ENCODE measurements at places on chromosomes 2 and 18. TPM values are rescaled to one million over a fixed set of nuclear protein-coding genes. Genes with fewer than 3 reads are reported as not detected.
A peak's percentile ranks its signal among the peaks of the same experiment; 100 is the strongest.

GRCh38 chr2:133389569-133389968 is 178.7 kb downstream of the NCKAP5 start:
- DNase-seq: no peak

DNA sequence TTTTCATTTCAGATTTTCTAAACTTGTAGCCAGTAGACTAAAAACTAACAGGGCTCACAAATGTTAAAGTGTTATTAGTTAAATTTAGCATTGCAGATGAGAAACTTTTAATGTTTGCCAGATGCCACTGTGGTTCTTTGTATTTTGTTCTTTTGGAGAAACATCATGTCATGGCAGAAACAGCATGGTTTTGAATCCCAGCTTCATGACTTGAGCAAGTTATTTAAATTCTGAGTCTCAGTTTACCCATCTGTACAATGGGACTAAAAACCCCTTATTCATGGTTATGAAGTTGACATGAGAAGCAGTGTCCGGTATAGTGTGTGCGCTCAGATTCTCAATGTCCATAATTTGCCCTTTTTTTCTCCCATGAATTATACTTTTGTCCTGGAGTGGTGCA is 56.5 kb downstream of the MAPRE2 start:
- DNase-seq: no peak

The CD226 gene
- total RNA-seq: 0.99 TPM

- DNase-seq: no peak
Measured at GRCh38 chr2:25372405-25373268, 30.9 kb upstream of the DNMT3A start.

DNA sequence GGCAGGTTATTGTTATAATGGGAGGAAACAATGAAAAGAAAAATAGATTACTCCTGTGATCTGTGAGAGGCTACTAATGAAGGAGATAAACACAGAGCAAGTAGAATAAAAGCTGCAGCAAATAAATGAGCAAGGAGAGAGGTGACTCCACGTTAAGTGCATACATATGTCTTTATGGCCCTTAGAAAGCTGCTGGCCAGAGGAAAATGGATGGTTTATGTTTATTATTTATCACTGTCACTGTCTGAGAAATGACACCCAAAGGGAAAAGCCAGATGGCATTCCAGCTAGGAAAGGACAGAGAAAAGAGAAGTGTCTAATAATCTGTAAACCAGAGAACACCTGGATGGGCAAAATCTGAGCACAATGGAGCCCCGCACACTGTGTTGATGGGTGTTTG is 122.9 kb upstream of the DDX18 start:
- no peak for DNase-seq

The SIX2 gene
- total RNA-seq: 2.9 TPM

DNA sequence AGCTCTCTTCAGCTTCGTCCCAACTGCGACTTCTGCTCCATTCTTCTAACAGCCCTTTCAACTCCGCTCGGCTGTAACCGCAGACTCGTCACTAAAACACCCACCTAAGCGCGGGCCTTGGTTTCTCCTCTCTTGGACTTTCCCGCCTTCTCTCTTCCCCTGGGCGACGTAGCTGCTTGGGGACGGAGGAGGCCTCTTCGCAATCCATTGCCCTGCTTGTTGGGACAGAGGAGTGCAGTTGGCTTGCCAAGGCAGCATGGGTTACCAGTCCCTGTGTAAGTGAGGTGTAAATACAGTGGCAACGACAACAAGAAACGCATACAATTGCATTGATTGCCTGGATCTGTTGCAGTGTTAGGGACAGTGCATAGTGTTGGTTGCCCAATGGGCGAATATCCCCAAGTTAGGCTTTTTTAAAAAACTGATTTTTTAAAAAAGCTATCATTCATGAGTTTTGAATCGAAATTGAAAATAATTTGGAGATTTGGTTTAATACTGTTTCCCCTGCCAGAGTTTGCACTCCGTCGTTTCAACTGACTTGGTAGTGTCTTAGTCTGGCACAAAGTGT is 484 bp upstream of the DARS1 start:
- DNase-seq: no peak

The UGT1A4 gene
- not detected for total RNA-seq

DNA sequence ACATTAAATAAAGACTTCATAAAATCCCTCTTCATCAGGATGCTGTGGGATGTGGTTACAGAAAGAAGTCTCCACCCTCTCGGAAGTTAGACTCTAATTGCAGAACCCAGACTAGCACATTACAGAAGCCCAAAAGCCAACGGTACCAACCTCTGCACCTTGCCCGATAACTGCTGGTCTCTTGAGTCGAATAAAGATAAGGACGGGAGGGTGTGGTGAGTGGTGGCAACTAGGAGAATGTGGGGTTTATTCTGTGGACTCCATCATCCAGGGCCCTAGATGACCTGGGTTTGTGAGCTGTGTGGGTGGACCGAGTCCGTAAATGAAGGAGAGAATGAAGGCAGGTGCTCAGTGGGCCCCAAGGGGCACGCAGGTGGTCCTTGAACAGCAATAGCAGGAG is 462.8 kb upstream of the ID2 start:
- no peak for DNase-seq

GRCh38 chr2:203469546-203469945 is 65.6 kb downstream of the RAPH1 start:
- DNase-seq: no peak

The USP14 gene
- total RNA-seq: 19.3 TPM

The CAB39 gene
- 68.5 TPM for total RNA-seq

The ITPRIPL1 gene
- 3.4 TPM for total RNA-seq

DNA sequence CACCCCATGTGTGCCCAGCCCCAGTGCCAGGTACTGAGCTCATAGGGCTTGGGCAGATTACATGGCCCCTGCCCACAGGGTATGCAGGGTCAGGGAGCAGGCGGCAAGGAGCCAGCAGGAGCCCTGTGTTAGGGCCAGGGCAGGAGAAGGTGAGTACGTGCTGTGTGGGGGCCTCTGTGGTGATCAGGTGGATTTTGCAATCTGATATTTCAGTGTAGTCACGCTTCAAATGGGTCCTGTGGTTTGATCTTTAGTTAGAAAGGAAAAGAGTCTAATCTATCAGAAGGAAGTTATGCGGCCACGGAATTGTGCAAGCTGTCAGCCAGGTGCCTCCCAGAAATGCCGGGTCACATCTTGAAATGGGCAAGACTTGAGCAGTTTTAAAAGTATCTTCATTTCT is 13.9 kb downstream of the UBE2F start:
- DNase-seq: no peak

GRCh38 chr2:66323406-66323805 is 111.5 kb upstream of the MEIS1 start:
- no peak for DNase-seq

- DNase-seq: no peak
Measured at GRCh38 chr18:8912348-8913326, 189.9 kb upstream of the NDUFV2 start.

DNA sequence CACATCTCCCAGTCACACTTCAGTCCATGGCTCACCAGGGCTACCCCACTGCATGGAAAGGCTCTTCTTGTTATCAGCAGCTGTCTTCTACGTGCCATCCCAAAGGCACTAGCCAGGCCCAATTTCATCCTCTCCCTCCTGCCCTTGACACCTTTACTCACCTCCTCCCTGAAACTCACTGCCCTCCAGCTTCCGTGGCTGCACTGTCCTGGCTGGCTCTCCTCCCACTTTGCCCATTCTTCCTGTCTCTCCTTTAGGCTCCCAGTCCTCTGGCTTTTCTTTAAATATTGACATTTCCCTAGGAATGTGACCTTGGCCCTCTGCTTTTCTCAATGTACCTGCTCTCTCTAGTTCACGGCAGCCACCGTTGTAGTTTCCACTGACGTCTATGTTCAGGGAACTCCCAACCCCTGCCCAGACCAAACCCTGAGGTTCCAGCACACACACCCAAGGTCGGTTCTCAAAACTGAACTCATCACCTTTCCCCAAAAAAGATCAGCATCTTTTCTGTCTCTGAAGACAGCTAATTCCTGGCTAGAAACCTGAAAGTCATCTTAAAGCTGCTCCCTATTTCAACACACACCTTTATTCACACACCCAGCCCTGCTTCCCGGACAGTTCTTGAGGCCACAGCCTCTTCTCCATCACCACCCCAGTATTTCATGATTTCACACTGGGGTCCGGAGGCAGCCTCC is 36.7 kb downstream of the WDFY1 start:
- no peak for DNase-seq

The SERPINB3 gene
- total RNA-seq: not detected

The TFPI gene
- 72.5 TPM for total RNA-seq

- DNase-seq: no peak
Measured at GRCh38 chr2:182836451-182836850, 30.0 kb downstream of the FRZB start.

The TBR1 gene
- total RNA-seq: not detected

GRCh38 chr2:204272610-204273287 is 272.5 kb upstream of the PARD3B start:
- DNase-seq: no peak

The MC5R gene
- total RNA-seq: not detected

- DNase-seq: no peak
Measured at GRCh38 chr2:20595439-20596192, 55.3 kb downstream of the HS1BP3 start.

The KIAA1328 gene
- 9.6 TPM for total RNA-seq

GRCh38 chr2:189866296-189866695 is 82.0 kb downstream of the PMS1 start:
- DNase-seq: no peak

The PCARE gene
- total RNA-seq: under 0.01 TPM

- peak; percentile 49 for DNase-seq
Measured at GRCh38 chr2:189305291-189305943, 125.9 kb upstream of the COL5A2 start.

The SCN3A gene
- 3.1 TPM for total RNA-seq

- DNase-seq: peak; percentile 82
Measured at GRCh38 chr2:138827426-138828054, 47.4 kb upstream of the NXPH2 start.

The VAMP5 gene
- total RNA-seq: 33.8 TPM

- DNase-seq: no peak
Measured at GRCh38 chr2:236831698-236832097, 254.0 kb upstream of the COPS8 start.

DNA sequence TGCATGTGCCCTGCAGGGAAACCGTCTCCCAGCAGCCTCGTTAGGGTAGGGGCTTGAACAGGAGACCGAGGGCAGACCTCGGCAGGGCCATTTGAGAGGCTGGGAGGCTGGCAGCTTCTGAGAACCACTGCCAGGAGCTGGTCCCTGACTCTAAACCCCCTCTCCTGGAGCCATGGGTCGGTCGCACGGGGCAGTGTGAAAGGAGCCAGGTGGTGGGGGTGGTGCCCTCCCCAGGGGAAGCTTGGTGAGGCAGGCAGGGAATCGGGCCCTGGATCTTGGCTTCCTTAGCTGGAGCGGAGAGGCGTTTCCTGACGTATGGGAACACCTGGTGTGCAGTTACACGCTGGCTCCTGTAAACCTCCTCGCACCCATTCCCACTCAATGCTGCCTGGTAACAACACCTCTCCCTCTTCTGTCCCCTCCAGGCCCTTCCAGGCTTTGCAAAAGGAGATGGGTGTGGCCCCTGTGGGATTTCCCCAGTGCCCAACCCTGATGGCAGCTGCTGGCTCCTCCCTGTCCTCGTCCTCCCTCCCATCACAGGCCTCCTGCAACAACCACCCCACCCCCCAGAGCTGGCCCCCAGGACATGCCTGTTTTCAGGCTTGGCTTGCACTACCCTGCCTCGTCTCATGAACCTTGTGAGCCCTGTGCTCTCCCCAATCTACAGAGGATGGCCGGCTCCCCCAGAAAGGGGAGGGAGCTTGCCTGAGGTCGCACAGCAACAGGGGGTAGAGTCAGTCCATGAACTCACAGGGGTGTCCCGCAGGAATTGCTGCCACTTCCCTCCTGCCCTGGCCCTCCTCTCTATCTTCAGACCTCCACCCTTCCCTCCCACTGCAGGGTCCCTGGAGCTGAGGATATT is 24.4 kb downstream of the ADRA2B start:
- no peak for DNase-seq

DNA sequence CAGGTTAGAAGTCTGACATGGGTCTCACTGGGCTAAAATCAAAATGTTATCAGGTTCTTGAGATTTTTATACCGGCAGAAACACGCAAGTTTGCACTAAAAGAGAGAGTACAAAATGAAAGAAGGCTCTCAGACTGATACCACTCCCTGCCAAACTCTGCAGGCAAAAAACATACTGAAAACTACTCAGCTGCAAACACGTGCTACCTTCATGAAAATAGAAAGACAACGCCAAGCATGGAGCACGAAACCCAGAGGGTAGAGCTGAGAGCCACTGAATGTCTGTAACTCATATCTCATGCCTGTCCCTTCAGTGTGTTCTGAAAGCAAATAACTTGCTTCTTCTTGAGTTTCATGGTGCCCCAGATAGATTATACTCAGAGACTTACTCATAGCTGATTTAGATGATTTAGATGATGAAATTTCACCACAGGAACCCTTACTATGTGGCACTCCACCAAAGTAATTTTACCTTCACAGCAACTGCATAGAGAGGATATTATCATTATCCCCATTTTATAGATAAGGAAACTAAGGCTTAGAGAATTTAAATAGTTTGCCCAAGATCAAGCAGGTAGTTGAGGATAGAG is 313.0 kb upstream of the SLC39A10 start:
- DNase-seq: peak; percentile 58

The TRABD2A gene
- total RNA-seq: 0.33 TPM

GRCh38 chr2:134217924-134218323 is 35.9 kb upstream of the MGAT5 start:
- DNase-seq: no peak

DNA sequence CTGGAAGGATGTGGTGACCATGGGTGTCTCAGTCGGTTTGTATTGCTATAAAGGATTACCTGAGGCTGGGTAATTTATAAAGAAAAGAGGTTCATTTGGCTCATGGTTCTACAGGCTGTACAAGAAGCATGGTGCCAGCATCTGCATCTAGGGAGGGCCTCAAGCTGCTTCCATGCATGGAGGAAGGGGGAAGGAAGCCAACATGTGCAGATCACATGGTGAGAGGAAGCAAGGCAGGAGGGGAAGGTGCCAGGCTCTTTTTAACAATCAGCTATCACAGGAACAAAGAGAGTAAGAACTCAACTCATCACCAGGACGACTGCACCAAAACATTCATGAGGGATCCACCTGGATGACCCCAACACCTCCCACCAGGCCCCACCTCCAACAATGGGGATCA is 209.4 kb downstream of the CDH20 start:
- DNase-seq: no peak

DNA sequence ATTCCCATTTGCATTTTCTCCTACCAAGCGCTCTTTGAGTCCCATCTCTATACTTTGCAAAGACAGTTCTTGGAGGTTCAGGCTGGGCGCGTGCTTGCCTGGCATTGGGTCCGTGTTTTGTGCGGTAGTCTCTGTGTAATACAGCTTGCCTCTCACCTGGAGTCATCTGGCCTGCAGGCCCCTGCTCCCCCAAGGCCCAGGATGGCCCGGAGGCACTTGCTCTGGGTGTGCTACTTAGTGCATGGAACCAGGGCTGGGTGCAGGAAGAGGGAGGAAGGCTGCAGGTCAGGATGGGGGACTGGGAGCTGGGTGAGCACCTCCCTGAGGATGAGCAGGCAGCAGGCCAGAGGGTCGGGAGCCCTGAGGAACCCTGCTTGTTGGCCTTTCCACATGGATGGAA is 220.9 kb downstream of the LDLRAD4 start:
- no peak for DNase-seq
